Fibroblast of skin of scalp (primary cell): ENCODE measurements at places on chromosomes 4 and X.
A peak's percentile ranks its signal among the peaks of the same experiment; 100 is the strongest.

GRCh38 chr4:170047771-170048354, 21.7 kb upstream of the MFAP3L start:
- peak; percentile 67 for DNase-seq

GRCh38 chrX:130083107-130083490, 27.2 kb downstream of the ELF4 start:
- DNase-seq = no peak

DNA sequence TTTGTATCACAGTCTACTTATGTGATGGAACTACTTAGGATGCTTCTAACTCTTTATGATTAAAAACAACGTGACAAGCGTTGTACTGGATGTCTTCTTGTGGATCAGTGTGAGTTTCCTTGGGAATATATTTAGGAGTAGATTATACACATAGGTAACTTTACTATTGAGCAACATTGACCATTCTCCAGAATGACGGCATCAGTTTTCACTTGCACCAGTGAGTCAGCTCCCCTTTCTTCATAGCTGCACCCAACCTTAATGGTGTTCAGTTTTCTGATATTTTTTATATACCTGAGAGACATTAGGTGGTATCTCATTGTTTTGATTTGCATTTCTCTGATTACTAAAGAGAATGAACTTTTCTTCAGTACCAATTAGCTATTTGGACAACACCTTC, 343.9 kb downstream of the ADGRL3 start:
- DNase-seq = no peak

- DNase-seq = peak; percentile 4
These were observed 253.7 kb upstream of the TAPT1 start for GRCh38 chr4:16480011-16480410.

DNA sequence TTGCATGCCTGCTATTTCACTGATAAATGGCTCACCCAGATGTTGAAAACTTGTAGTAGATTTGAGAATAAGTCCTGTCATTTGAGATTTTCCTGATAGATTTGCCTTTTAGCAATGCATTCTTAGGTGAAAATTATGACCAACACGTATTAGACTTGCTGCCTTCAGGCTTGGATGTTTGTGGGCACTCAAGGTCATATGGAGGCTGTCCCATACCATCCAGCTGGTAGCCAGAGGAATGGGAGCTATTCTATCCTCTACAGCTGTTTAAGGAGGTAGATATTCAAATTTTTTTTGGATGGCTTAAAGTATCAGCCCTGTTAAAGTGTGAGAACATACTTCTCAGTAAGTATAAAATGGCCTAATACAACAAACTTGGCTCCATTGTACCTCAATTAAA, 34.7 kb downstream of the RTL3 start:
- no peak for DNase-seq

GRCh38 chr4:184616633-184617551, 32.4 kb downstream of the CASP3 start:
- no peak for DNase-seq

DNA sequence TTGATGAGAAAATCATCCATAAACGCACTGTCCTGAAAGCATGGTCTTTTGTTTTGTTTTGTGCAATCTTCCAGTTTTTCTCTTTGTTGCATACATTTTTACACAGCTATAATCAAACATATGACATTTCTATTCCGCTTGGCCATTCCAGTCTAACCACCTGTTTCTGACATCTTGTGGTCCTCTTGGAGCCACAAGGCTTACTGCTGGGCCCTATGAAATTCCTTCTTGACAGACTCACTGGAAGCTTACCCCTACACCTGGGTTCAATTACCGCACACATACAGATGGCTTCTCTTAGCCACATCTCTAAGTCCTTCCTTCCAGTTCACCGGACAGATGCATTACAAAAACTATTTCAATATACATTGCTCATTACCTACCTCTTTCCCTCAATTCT, 72.4 kb downstream of the PAPSS1 start:
- peak; percentile 43 for DNase-seq

GRCh38 chr4:159292137-159292896, 189.4 kb downstream of the RAPGEF2 start:
- DNase-seq = no peak

DNA sequence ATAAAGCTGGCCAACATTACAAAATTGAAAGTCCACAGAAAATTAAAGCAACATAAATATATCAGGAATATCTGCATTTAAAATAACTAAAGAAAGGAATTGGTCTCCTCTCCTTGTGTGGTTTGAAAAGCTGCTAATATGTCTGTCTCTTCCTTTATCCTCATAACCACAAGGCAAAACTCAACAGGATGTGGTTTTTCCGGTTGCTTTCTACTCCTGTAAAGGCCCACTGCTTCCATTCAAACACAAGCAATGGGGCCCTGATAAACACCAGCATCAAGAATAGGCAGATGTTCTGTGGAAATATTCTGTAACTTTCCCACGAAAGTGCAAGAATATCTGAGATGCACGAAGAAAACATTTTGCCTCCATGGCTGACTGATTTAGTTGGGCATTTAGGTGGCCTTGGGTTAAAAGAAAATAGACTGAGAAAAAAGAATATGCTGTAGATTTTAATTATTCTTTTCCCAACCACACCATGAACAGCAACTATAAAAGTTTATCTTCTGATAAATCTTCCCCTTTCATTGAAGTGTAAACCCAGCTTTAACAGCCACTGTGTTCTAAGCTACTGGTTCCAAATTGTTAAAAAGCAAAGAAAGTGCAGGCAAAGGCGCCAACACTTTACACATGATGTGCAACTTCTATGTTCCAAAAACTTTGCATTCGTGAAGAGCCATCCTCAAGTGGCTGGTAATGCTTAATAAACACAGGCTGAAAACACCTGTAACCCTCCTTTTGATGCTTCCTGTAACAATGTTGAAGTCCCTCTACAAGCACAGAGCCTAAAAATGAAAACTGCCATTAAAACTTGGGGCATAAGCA, 50.5 kb upstream of the NDST3 start:
- DNase-seq = peak; percentile 58

- DNase-seq = no peak
These were observed 23.0 kb downstream of the PRSS12 start for GRCh38 chr4:118329849-118330248.

GRCh38 chr4:75040703-75041102, 107.8 kb downstream of the PARM1 start:
- no peak for DNase-seq

DNA sequence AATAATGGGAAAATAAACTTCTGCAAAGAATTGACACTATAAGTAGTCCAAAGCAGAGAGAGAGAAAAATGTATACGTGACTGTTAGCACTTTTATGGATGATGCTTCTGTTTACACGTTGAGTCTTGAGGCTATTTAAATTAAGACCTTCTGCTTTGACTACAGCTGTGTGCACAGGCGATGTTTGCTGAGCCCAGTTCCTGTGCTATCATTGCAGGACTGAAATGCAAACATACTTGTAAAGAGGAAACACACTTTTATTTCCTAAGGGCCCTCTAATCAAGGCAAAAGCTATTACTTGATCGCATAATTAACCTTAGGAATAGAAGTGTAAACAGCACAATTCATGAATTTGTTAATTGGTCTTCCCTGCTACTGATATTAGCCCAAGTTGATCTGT, 226.9 kb downstream of the FBXW7 start:
- DNase-seq = no peak

GRCh38 chr4:101782546-101782945, 8.0 kb upstream of the BANK1 start:
- no peak for DNase-seq

GRCh38 chrX:9456250-9457074, 8.4 kb upstream of the TBL1X start:
- no peak for DNase-seq

DNA sequence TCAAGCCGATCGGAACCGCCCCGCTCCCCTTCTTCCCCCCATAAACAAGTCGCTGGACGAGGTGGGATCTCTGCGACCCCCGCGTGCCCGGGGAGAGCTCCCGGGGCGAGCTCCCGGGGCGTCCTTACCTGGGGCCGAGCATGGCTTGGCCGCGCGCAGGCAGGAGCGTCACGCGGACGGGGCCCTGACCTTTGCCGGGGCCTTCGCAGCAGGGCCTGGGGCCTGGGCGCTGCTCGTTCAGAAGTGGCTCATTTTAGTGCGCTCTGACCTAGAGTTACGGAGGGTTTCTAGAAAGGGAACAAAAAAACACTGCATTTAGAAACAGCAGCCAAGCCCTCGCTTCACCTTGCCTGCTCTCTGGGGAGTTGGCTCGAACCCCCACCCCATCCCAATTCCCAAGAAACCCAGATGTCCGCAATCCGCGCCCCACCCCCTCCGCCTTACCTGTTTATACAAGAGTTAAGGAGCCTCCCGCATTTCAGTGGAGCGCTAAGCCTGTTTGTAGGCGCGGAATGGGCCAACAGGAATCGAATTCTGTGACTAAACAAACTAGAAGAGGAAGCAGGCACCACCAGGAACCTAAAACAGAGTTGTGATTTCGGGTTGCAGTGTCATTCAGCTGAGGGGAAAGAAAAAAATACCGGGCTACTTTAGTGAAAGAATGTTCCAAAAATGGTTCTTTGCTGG, 814 bp upstream of the RBM47 start:
- no peak for DNase-seq

DNA sequence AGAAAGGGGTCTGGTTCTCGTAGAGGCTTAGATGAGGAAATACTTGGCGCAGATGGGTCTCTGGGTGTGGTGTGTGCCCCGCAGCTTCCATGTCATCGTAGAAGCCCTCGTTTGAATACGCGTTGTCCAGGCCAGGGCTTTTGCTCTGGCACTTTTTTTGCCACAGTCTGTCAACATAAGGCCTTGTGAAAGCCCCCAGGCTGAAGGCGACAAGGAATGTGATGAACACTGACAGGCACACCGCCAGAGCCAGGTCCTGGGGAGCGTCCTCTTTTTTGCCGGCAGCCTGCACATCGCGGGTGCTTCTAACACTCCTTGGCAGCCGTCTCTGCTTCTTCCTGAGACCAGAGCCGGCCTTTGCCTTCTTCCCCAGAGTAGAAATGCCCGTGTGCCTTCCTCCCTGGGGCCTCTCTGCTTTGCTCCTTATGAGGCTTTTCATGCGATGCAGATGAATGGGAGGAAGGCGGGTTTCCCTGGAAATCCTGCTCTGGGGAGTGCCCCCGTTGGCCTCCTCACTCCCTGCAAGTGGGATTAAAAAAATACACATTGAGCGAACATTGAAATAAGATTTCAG, 24.4 kb downstream of the LRRC66 start:
- DNase-seq = no peak

GRCh38 chrX:13101441-13102139, 57.2 kb upstream of the FAM9C start:
- peak; percentile 79 for DNase-seq

GRCh38 chr4:131764730-131765129, 1384.4 kb upstream of the PCDH10 start:
- DNase-seq = no peak
